Activated CD4-positive, alpha-beta T cell treated with anti-CD3 and anti-CD28 coated beads, Interleukin-2, amount 10 ng/mL, durations not matched to agents 7 days and 5 days (primary cell): ENCODE measurements at places on chromosomes 7 and 10.
A peak's percentile ranks its signal among the peaks of the same experiment; 100 is the strongest.

GRCh38 chr7:134084488-134085144, 42.5 kb upstream of the LRGUK start:
- no peak for DNase-seq

- no peak for DNase-seq
Observed at GRCh38 chr7:143399642-143400041, 9.0 kb downstream of the EPHA1 start.

- DNase-seq: no peak
Observed at GRCh38 chr7:88759230-88760135, at the start of gene ZNF804B. TSS of gene ZNF804B (plus strand) at chr7:88759700. CDS start at chr7:88759977, 277 bp downstream.

DNA sequence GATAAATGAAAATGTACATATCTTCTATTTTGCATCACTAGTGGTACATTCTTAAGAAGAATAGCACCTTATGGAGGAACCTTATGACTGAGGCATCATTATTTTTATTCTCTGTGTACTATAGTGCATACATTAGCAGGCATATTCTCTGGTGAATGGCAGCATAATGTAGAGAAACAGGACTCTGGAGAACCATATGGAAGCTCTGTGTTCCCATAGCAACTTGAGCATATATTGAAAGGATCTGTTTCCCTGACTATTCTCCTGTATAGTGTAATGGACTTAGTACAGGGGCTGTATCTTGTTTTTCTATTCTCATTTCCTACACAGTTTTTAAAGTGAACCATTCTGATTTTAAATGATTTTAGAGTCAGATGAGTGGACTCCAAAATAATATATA, 128.4 kb upstream of the SMIM30 start:
- no peak for DNase-seq

- DNase-seq: no peak
Observed at GRCh38 chr7:10106609-10107008, 867.1 kb upstream of the PHF14 start.

DNA sequence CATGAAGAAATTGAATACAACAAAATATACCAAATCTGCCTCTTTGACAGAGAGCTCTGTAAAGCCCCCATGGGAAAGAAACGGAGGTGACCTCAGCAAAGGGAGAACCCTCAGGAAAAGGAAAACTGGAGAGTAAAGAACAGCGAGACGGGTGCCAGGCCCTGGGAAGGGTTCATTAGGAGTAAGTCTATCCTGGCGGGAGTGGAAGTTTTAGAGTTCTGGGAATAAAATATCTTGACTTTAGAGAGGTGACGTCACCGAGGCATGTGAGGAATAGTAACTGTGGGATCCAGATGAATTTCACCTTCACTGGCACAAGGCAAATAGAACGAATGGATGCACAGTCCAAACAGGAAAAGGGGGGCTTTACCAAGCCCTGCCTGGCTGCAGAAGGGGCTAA, 362.8 kb upstream of the IGFBP3 start:
- DNase-seq: no peak

- DNase-seq: no peak
Observed at GRCh38 chr10:13877154-13877909, 290.6 kb downstream of the PRPF18 start.

DNA sequence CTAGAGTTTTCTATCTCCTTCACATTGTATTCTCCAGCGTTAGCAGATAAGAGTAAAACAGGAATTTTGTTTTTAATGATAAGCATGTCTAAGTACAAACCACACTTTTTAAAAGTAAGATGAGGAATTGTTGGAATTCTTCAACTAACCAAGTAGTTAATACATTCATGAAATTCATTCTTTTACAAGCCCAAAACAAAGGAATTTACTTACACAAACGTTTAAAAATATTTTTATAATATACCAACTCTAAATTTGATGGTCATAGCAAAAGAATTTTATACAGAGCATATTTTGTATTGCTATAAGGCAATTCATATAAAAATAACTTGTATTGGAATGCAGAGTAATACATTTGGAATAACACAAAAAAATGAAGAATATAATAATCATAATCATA, 51.3 kb downstream of the TWIST1 start:
- DNase-seq: no peak

DNA sequence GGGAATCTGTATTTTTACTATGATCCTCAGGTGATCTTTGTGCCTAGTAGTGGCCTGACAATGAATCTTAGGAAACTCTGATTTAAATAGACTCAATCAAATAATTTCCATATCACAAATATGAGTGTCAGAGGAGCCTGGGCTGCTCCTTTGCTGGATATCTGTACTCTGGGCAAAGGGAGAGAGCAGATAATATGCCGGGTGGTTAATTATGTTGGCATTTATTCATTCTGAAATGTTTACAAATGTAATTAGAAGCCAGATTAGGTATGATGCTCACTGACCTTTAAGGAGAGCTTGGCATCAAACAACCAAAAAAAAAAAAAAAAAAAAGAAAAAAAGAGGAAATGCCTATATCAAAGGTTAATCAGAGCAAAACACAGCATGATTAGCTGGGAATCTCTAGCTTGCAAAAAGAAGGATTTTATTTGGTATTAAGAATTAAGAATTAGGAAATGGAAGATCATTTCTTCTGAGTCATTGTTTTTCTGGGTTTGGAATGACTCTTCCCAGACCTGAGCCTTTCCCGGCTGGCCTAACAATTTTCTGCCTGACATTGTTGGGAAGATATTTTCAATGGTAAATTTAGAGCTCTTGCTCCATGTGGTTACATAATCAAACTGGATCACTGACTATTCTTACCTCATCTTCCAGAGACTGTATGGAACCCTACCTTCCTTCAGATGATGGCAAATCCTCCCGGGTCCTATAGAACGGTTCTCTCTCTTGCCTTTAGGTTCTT, 365.3 kb downstream of the REEP3 start:
- no peak for DNase-seq

GRCh38 chr10:32207544-32207943, 139.4 kb downstream of the EPC1 start:
- peak; percentile 69 for DNase-seq

GRCh38 chr7:47392241-47392759, 189.6 kb downstream of the TNS3 start:
- no peak for DNase-seq

- DNase-seq: no peak
Observed at GRCh38 chr7:139942636-139943035, 113.6 kb downstream of the TBXAS1 start.

GRCh38 chr7:124426621-124427020, 339.0 kb downstream of the GPR37 start:
- no peak for DNase-seq

DNA sequence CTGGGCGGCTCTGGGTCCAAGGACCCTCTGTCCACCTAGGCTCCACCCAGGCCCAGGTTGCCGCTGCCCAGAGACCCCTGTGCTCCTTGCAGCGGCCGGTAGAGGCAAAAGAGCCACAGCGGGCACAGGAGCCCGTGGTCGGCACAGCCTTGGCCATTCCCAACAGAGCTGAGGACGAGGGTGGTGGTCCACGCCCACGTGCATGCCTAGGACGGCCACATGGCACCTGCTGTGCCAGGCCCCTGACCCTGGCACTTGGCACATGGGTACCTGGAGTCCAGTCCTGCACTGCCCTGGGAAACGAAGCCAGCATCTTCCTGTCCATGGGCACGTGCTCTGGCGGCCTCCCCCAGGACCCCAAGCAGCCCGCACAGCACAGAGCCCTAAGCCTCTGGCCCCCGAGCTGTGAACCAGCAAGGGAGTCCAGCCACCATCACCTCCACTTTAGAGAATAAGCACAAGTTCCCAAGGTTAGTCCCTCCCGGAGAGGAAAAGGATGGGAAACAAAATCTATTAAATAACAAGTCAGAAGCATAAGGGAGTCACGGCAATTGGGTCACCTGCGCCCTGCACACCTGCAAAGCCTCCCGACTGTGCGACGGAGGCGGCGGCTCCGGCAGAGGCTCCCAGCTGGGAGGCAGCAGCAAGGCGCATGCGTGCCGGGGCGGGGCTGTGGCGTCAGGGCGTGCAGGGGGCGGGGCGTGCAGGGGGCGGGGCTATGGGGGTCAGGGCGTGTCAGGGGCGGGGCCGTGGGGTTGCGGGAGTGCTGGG, 59.1 kb downstream of the STK32C start:
- peak; percentile 60 for DNase-seq

- DNase-seq: peak; percentile 89
Observed at GRCh38 chr7:107169120-107170050, 582 bp downstream of the HBP1 start.

DNA sequence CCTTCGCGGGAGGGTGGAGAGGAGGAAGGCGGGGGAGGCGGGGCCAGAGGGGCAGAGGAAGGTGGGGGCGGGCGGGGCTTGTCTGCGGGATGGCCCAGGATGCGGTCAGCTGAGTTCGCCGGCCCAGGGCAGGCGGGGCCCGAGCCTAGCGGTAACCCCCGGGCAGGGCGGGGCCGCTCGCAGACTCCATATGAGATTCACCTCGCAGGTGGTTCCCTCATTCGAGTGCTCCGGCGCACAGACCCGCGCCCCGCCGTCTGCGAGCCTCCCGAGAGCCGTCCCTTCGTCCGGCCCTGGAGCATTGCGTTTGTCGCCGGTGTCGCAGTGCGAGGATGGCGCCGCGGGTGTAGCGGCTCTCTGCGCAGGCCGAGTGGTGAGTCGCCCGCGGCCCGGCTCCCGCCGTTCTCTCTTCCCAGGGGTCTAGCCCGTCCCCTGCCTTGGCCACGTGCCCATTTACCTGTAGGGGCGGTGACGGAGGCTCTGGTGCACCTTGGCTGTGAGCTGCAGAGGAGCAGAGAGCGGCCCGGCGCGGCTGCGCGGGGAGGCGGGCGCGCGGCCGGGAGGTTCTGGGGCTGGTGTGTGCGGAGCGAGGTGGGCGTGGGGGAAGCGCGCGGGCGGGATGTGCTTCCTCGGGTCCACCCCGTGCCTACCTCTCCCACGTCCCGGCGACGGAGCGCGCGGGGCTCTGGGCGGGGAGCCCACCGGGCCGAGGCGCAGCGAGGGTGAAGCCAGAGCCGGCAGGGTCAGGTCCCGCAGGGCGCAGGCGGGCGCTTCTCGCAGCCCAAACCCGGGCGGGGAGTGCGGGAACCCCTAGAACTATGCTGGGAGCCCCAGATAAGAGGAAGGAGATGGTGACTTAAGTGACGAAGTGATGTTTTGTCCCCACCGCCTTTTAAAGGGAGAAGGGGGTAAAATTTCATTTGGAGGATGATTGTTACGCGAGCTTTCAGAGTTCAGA, at the start of gene UPP1:
UPP1 (plus strand) TSS at position 220 of the 958 bp plus-strand sequence. CDS start 5,519 bp downstream, outside the sequence.
- DNase-seq: peak; percentile 94

GRCh38 chr7:116576350-116577319, 51.8 kb downstream of the CAV1 start:
- DNase-seq: no peak

DNA sequence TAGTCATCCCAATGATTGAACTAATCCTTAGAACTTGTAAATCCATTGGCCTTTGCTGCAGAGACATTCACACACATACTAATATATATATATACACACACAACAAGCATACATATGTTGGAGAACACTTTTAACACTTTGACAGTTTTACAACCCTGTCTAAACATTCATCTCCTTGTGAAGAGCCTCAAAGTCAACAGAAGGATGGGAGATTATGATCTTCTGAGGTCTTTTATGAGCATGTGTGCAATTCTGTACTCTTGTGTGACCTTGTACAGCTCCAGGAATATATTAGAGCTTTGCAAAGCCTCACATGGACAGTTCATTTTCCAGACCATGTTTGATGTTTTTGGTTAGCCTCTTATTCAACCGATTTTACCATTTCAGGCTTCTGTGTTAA, 589.0 kb downstream of the NXPH1 start:
- DNase-seq: no peak

- peak; percentile 53 for DNase-seq
Observed at GRCh38 chr7:137626469-137627067, 220.2 kb downstream of the DGKI start.

DNA sequence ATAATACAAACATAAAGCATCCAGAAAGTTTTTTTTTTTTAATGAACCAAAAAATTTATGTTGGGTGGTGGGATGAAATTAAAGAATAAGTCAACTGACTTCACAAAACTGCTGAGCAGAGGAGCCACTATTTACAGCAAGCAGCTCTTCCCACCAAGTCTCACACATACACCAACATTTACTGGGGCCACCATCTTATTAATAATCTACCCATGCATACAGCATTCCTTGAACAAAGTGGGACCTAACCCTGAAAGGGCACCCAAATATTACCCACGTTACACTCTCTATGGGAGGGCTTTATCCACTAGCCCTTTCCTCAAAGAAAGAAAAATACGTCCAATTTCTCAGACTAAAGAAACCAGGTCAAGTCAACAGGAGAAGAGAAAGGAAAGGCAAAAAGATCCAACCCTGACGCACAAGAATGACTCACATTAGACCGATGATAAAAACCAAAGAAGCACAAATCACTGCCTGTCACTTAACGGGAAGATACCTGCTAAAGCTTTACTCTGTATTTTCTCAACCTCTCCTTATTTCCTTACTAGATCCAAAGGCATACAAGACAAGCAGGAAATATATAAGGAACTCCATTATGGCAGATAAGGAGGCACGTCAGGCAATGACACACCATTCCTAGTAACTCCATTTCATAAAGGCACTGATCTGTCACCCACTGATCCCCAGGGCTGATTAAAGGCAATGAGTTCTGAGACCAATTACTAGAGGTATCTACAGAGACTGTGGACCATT, 141.8 kb upstream of the ASAH2 start:
- DNase-seq: no peak
